ENCODE measurements at places on chromosomes 16 and 17. TPM values are rescaled to one million over a fixed set of nuclear protein-coding genes. Genes with fewer than 3 reads are reported as not detected.

- no peak for DNase-seq
Observed at GRCh38 chr17:33811984-33812577, 443.0 kb upstream of the CCL2 start.

- no peak for DNase-seq
Observed at GRCh38 chr17:4898927-4899326, 409 bp upstream of the C17orf107 start.

GRCh38 chr17:49435671-49436029 lies 21.0 kb upstream of the PHB1 start:
- DNase-seq = no peak

METTL2A gene
- 24.7 TPM for total RNA-seq

DNA sequence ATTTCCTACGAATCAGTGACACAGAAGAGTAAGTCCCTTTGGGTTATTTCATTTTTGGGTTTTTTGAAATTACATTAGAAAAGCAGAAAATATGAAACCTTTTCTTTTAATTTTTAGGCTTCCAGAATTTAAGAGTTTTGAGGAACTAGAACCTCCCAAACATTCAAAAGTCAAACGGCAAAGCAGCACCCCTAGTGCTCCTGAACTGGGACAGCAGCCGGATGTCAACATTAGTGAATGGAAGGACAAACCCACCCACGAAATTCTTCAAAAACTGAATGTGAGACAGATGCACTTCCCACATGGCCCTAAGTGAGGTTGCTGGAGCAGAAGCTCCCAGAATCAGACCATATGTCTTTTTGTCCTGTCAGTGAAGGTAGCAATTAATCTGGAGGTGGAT lies 199.4 kb downstream of the PHKB start:
- DNase-seq = no peak

Measured in activated T-cell treated with anti-CD3 and anti-CD28 coated beads, Interleukin-2, amount 50 U/mL, for 72 hours (primary cell).